ENCODE measurements at places on chromosomes 16 and 17. TPM values are rescaled to one million over a fixed set of nuclear protein-coding genes. Genes with fewer than 3 reads are reported as not detected.

DNA sequence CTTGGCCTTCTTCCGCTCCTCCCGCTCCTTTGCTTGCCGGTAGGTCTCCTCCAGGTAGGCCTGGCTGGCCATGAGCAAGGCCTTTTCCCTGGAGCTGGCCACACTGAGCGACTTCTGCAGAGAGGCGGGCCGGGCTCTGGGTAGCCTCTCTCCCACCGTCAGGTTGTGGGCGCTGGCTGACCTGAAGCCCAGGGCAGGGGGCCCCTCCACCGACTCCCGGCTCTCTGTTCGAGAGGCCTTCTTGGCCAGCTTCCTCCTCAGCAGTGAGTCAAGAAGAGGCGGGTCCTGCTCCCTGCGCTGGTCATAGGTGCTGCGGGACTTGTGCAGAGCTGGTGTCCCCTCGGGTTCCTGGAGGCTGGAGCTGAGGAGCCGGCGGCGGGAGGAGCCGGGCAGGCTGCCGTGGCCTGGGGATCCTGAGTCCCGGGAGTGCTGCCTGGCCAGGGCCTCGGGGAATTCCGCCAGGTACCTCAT, 12.8 kb downstream of the GPR179 start:
- H3K27ac ChIP-seq, result no peak overlapping the region
- DNase-seq, result peak; percentile 68
- no peaks in the 10 kb centered on the region for H3K27me3 ChIP-seq
- no peaks in the 10 kb centered on the region for H3K4me1 ChIP-seq
- no peak overlapping the region for H3K4me3 ChIP-seq

The VTN gene
- total RNA-seq, result 3.7 TPM

DNA sequence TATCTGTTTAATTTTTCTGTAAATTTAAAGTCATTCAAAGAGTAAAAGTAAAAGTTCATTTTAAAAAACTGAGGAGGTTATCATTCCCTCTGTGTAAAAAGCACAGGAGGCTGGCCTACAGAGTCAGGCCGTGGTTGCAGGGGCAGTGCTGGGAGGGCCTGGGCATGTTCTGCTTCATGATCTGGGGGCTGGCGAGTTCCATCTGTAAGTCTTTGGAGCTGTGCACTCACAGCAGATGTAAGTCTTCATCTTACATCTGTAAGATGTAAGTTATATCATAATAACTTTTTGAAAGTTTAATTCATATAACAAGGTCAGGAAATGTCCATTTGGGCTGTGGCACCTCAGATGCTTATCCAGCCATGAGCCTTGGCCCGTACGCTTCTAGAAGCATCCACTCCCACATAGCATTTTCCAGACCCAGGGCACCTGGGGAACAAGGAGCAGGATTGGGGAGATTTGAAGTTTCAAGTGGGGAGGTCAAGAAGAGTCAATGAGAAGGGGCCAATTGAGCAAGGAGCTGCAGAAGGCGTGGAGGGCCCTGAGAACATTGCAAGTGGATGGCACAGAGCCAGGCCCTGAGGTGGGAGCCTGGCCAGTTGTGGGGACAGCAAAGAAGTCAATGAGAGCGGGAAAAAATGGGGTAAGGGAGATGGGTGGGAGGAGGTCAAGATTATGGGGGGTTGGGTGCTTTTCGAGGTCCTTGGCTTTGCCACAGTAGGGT, 54.1 kb downstream of the TNFRSF13B start:
- DNase-seq, result peak; percentile 29
- H3K27ac ChIP-seq, result no peak overlapping the region
- no peak overlapping the region for H3K4me3 ChIP-seq
- H3K36me3 ChIP-seq, result no peaks in the 10 kb centered on the region
- no peaks in the 10 kb centered on the region for H3K27me3 ChIP-seq

GRCh38 chr17:45284176-45285140, 22.6 kb upstream of the SPATA32 start:
- DNase-seq, result no peak
- H3K4me1 ChIP-seq, result no peaks in the 10 kb centered on the region
- H3K27ac ChIP-seq, result no peak overlapping the region
- H3K4me3 ChIP-seq, result no peak overlapping the region

The ZNF778 gene
- total RNA-seq, result 12.9 TPM

The FA2H gene
- 0.79 TPM for total RNA-seq

The PRSS36 gene
- total RNA-seq, result 0.70 TPM

- H3K27ac ChIP-seq, result peak overlapping the region; percentile 48
- DNase-seq, result no peak
- H3K36me3 ChIP-seq, result peaks cover 74% of the 10 kb centered on the region
- no peaks in the 10 kb centered on the region for H3K27me3 ChIP-seq
- no peak overlapping the region for H3K4me3 ChIP-seq
These were observed 22.0 kb downstream of the WSB1 start for GRCh38 chr17:27315796-27316465.

Data from spleen (tissue), 13 donors.